ENCODE measurements at places on chromosomes 3 and 15. TPM values are rescaled to one million over a fixed set of nuclear protein-coding genes. Genes with fewer than 3 reads are reported as not detected.

TUSC7 gene
- not detected for total RNA-seq

SST gene
- not detected for total RNA-seq

NRROS gene
- total RNA-seq = 2.5 TPM

B3GNT5 gene
- 23.0 TPM for total RNA-seq

- DNase-seq = no peak
Measured at GRCh38 chr3:2484162-2485026, 385.7 kb downstream of the CNTN4 start.

B2M gene
- total RNA-seq = 1,011 TPM

Measured in epithelial cell of proximal tubule (primary cell).